H4 (cell line): ENCODE measurements at places on chromosomes 2 and 18. TPM values are rescaled to one million over a fixed set of nuclear protein-coding genes. Genes with fewer than 3 reads are reported as not detected.

The CERKL gene
- total RNA-seq: 0.06 and 0.85 TPM in 2 replicates

The OSBPL1A gene
- 32.8 and 33.4 TPM in 2 replicates for total RNA-seq

The RAX gene
- not detected in 2 replicates for total RNA-seq

The HOXD8 gene
- total RNA-seq: not detected in 2 replicates

The MDH1B gene
- 2.6 and 8.7 TPM in 2 replicates for total RNA-seq

The GYPC gene
- total RNA-seq: 72.3 and 84.6 TPM in 2 replicates

GRCh38 chr18:23405636-23406035, 47.5 kb upstream of the RIOK3 start:
- no peak for DNase-seq

DNA sequence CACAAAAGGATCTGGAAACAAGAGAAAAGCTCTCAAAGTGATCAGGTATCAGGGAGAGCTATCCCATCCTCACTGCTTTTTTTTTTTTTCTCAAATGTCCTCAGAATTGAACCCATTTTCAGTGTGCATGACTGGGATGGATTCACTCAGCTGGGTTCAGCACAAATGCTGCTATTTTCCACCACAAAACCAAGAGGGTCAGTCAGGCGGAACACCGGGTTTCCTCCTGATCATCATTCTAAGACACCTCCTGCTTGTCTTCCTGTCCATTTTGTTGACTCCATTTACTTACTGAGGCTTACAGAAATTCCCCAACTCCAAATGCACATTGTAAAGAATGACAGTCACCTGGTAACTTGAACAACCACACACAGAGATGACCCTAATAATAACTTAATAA, 39.9 kb downstream of the CYRIA start:
- no peak for DNase-seq

DNA sequence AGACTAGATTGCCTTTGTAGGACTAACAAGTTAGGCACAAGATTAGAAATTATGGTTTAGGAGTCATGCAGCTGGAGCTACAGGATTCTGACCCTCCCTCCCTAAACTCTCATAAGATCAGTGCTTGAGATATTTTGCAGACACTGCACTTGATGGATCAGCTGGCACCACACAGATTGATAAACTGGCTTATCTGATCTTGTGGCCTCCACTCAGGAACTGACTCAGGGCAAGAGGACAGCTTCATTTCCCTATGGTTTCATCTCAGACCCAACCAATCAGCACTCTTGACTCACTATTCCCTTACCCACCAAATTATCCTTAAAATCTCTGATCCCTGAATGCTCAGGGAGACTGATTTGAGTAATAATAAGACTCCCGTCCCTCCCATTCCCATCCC, 152.3 kb downstream of the DIS3L2 start:
- no peak for DNase-seq

DNA sequence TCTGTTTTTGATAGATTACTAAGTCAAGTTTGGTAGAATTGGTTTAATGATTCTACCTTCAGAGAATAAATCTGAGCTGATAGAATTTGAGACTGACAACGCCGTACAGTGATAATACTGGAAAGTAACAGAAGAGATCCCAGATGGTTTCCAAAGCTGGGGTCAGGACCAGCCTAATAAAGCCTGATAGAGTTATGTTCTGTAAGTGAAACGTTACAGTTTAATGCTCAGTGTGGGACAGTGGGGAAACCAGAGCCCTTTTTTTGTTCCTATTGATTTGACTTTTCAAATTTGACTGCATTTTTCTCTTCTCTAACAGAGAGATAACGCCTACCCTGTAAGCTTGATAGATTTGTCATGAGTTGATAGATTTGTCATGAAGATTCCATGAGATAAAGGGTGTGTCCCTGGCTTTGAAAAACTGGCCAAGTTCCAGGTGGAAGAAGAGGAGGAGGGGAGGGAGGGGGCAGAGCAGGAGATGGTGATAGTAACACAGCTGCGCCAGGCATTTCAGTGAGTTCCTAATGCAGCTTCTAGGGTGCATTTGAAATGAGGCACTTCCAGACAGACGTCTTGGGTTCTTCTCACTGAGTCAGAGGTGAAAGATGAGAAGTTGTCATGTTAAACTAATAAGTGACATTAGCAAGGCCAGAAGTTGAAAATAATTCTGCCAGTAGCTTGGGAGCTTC, 65.1 kb downstream of the CERS6 start:
- no peak for DNase-seq

DNA sequence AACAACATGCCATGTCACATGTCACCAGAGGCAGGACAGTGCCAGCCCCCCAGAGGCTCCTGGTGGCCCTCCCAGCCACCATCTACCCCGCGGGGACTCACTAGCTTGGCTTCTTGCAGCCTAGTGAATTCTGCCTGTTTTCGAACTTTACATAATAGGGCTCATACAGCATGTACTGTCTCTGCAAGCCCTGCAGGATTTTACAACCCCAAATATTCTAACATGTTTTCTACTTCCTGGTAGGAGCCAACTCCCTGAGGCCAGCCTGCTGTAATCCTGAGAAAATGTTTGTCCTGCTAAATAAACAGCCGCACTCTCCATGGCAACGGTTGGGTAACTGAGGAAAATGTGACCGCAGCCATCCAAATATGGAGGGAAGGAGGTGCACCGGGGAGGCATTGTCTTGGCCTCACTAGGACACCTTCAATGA, 2.7 kb downstream of the PER2 start:
- DNase-seq: peak; percentile 96

GRCh38 chr2:204886713-204887112, 341.4 kb downstream of the PARD3B start:
- no peak for DNase-seq

DNA sequence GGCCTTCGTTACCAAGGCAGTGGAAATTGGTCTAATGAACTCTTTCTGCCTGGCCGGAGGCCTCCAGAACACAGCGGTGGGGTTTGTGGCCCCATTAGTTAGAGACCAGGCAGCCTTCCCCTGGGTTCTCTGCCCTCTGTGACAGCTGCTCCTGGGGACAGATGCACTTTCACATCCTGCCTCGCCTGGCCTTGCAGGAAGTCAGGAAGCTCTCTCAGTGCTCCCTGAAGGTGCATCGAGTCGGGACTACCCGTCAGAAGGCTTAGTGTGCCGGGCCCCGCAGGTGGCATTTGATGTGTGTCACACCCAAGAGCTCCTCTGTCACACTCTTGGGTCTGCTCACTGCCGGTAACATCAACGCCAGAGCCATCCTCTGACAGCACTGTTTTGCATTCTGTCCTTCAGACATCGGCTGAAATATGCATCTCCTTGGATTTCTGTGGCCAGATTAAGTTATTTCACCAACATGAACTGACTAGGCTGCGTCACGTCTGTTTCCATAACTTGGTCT, 158.3 kb downstream of the LDLRAD4 start:
- DNase-seq: no peak

- DNase-seq: no peak
These were observed 34.3 kb upstream of the GPD2 start for GRCh38 chr2:156401861-156402260.

- no peak for DNase-seq
These were observed 91.8 kb downstream of the MTCL1 start for GRCh38 chr18:8797206-8797605.

- DNase-seq: peak; percentile 71
These were observed 10.0 kb upstream of the GBX2 start for GRCh38 chr2:236177967-236178889.

DNA sequence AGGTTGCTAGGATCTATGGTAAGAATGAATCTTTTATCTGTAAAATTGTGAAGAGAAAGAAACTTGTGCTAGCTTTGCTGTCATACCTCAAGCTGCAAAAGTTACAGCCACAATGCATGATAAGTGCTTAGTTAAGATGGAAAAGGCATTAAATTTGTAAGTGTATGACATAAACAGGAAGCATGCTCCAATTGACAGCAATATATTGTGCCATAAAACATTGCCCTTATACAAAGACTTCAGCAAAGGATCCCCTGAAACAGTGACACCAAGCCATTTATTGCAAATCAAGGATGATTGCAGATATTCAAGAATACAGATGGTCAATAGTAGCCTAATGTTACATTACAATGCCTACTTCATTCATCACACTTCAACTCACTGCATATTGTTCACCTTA, 283.1 kb downstream of the CPS1 start:
- DNase-seq: no peak

DNA sequence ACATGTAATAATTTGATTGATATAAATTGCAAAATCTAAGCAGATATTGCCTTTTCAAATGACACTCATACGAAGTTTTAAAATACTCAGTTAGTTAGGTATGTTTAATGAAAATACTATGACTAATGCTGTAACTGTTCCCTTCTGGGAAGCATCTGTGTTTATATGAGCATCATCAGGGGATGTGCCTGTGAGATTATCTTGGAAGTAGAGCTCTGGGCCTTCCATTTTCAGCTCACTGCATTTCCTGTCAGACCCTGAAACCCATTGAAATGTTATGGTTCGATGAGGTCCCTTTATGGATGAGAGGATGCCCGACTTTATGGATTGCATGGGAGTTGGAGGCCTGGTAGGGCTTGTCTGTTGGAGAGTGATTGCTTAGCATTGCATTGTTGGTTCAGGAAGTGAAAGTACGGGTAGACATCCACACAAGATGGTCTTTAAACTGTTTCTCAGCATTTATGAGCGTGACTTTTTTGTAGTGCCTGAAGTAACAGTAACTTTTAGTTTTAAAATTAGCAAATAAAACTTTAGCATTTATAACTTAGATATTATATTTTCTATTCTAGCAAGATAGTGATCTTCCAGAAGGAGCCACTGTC, 28.7 kb downstream of the ELP2 start:
- no peak for DNase-seq

GRCh38 chr18:9637036-9637767, 22.8 kb upstream of the PPP4R1 start:
- DNase-seq: no peak

GRCh38 chr2:204114295-204115136, 178.0 kb downstream of the ICOS start:
- no peak for DNase-seq

DNA sequence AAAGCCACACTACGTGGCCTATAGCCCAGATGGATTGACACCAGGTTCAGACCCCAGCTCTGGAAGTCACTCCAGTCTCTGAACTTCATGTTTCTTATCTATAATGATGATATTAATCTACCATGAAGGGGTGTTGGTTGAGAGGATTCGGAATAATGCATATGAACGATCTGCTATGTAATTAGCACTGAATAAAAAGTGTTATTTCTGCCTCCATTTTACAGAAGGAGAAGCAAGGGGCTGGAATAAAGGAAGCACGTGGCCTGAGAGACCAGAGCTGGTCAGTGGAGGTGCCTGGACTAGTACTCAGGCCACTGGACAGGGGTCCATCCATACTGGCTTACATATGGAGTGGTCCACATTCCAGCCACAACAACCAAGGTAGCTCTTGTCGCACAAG, 166.5 kb upstream of the MYCN start:
- DNase-seq: no peak

DNA sequence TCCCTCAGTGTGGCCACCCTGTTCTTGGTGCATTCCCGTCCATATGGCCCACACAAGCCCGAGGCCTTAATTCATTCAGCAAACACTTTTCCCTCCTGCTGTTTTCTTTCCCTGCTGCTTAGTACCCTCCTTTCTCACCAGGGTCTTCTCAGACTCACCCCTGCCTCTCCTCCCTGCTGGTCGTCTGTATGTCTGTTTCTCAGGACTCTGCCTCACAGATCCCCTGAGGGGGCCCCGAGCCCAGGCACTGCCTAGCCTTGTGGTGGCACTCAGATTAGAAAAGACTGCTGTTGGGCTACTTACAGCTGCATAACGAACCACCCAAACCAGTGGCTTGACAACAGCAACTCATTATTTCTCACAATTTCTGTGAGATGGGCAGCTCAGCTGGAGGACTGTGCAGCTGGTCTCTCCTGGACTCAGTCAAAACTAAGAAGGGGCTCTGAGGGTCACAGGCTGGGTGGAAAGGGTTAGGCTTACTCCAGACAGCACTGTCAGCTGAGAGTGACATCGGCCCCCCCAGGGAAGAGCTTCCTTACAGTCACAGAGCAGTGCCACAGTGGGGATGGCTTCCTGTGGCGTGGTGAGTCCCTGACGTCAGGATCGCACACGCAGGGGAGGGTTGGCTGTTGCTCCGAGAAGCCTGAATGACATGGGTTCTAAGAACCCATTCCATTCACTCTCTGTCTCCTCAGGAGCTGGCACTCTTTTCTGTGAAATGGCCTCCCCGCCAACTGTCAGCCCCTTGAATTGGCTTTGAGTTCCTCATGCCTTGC, 139.0 kb downstream of the UXS1 start:
- no peak for DNase-seq

GRCh38 chr18:75475228-75475627, 47.7 kb upstream of the SMIM21 start:
- peak; percentile 71 for DNase-seq

DNA sequence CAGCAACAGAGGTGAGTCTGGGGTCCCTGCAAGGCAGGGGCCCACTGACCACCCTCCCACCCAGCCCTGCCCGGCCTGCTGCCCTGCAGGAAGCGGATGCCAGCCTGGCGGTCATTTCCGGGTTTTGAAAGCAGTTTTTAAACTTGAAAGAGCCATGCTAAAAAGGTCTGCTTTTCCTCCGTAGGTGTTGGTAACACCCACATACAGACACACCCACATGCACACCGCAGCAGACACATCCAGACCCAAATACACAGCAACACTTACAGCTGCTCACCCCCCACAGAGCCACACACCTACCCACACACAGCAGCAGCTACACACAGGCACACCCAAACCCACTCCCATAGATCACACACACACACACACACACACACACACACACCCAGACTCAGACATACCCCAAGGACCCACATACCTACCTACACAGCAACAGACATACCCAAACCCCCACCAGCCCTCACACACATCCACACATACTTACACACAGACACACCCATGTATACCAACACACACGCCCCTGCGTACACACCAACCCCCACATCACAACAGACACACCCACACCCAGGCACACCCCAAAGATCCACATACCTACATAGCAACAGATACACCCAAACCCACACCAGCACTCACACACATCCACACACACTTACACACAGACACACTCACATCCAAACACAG, 7.6 kb downstream of the ZFP36L2 start:
- DNase-seq: no peak

DNA sequence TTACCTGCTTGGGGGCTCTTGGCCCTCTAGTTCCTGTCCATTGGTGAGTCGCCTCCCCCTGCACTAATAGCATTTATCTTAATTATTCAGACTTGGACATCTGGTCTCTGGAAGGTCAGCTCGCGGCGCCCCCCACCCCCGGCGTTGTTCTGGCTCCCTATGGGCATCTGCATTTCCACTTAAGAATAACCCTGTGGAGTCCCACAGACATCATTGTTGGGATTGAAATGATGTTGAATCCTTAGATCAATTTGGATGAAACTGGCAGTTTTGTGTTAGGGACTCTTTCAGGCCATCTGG, 313.8 kb upstream of the HS6ST1 start:
- no peak for DNase-seq

GRCh38 chr2:205750797-205751196, 68.5 kb downstream of the NRP2 start:
- no peak for DNase-seq

- DNase-seq: no peak
These were observed 460.8 kb downstream of the IRS1 start for GRCh38 chr2:226338825-226339224.
